GM23248 (cell line): ENCODE measurements at places on chromosomes 11 and 22. TPM values are rescaled to one million over a fixed set of nuclear protein-coding genes. Genes with fewer than 3 reads are reported as not detected.

BTBD18 gene
- not detected in 2 replicates for total RNA-seq

OR51B5 gene
- not detected in 2 replicates for total RNA-seq

GRCh38 chr11:79150966-79151365 lies 289.9 kb downstream of the TENM4 start:
- DNase-seq, result no peak

DNA sequence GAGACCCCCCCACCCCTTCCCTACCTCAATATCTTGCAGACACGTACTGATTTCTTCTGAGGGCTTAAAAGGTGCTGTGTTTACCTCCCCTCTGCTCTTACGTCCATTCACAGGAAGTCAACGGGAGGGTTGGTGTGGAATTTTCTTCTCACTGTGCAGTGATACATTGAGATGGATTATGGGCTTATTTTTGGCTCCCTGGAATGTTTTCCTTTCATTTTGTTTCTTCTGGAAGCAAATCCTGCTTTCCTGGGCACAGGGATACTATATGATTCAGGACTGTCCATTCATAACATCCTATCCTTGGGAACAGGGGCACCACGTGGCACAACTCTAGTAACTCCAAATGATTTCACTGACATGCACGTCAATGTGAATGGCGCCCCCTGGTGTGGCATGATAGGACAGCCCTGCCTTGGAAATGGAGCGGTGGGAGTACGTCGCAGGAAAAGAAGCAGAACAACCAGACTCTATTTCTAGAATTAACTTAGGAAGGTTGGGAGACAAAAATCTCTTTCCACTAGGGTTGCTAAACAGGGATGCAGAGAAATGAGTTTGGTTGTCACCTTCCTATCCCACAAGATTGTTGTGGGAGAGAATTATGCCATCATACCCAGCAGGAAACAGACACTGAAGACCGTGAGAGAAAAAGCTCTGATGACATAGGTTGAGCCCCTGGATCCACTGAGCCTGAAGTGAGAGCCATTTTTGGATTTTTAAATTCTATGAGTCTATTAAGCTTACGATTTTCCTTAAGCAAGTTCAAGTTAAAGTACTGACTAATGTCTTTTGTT lies 146.5 kb upstream of the RAG2 start:
- peak; percentile 78 for DNase-seq

DNA sequence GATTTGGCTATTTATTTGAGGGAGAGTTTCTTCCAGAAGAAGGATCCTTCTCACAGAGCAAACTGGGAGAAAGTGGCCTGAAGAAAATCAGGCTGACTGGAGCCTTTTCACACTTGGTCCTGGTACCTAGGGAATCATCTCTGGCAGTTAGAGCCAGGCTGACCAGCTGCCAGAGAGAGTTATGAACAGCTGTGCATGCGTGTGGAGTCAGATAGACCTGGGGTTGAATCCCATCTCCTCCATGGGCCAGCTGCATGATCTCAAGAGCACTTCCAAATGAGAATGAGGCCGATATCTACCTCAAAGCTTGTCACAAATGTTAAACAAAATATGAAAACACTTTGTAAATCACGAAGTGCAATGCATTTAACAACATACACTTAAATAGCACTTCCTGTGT lies 390.0 kb downstream of the TENM4 start:
- no peak for DNase-seq

SLC5A12 gene
- 0.43 TPM in 1 of 2 replicates, not detected in the other for total RNA-seq

DNA sequence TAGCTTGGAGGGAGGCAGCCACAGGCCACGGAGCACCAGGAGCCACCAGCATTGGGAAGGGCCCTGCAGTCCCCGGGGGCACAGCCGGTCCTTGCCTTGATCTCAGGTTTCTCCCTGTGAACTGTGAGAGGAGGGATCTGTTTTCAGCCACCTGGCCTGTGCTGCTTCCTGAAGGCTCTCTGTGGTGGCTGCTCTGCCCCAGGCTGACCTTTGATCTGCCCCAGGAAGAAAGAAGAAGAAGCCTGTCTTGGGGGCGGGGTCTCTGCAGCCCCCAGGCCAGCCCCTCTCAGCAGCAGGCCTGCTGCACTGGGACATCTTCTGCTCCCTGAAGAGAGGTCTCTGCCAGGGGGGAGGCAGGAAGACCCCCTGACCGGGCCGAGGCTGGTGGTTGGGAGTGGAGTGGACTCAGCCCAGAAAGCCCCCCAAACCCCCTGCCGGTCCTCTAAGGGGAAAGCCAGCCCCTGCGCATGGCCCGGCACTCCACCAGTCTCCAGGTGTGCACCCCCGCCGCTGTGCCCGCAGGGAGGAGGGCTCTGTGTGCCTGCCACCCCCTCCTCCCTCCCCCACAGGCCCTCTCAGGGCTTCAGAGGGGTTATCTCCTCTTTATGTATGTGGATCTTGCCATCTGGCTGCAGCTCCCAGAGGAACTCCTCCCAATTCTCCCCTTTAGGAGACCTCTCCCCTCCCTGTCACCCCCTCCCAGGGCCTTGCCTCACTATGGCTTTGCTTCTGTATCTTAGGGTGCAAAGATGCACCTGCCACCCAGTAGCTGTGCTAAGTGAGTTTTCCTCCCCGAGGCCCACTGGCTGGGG lies 675.3 kb downstream of the BRD1 start:
- no peak for DNase-seq

GRCh38 chr11:106683435-106683834 lies 334.8 kb downstream of the GUCY1A2 start:
- no peak for DNase-seq

RCN1 gene
- total RNA-seq, result 483 and 534 TPM in 2 replicates

DNA sequence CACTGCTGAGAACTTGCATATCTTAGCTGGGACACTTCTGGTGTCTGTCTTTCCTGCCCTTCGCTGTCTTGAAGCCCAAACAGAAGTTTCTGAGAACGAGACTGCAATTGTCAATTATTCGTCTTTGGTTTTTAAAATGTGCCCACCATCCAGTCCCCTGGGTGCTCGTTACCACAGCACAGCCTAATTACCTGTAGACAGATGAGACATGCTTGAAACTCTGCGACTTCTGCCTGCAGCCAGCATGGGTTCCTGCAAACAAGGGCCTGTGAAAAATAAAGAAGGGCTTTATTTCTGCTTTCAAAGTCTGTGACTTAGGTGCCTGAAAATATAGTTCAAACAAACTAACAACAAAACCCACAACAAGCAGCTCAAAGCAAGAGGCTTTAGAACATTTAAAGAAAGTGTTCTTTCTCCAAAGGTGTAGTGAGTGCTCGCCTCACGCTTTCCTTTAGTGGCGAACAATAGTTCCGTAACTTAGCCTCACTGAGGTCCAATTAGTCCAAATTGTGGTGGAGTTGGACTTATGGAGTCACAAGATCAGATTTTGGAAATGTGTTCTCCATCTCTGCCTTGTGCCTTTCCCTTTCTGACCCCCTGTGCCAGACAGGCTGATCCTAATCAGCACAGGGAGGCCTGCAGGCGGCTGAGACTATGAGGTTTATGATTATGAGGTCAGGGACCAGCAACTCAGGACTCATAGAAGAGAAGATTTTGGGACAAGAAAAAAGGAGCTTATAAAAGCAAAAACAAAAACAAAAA lies 20.4 kb upstream of the GRAMD1B start:
- no peak for DNase-seq

NPAS4 gene
- total RNA-seq, result not detected in 2 replicates

DNA sequence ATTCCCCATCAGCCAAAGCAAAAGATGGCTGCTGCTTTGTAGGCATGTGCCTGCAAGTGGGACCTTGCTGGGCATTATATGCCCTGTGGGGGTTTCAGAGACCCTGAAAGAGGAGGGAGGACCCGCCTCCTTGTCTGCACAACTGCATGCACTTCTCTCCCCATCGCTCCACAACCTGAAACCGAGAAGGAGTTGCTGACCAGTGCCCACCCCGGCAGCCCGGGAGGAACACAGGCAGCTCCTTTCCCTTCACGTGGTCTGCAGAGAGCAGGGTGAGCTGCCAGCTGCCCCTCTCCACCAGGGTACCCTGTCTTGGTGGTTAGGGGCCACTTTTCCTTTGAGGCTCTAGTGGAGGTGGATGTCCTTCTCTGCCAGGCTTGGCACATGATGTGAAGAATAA lies 1.4 kb upstream of the TMEM132A start:
- no peak for DNase-seq

DNA sequence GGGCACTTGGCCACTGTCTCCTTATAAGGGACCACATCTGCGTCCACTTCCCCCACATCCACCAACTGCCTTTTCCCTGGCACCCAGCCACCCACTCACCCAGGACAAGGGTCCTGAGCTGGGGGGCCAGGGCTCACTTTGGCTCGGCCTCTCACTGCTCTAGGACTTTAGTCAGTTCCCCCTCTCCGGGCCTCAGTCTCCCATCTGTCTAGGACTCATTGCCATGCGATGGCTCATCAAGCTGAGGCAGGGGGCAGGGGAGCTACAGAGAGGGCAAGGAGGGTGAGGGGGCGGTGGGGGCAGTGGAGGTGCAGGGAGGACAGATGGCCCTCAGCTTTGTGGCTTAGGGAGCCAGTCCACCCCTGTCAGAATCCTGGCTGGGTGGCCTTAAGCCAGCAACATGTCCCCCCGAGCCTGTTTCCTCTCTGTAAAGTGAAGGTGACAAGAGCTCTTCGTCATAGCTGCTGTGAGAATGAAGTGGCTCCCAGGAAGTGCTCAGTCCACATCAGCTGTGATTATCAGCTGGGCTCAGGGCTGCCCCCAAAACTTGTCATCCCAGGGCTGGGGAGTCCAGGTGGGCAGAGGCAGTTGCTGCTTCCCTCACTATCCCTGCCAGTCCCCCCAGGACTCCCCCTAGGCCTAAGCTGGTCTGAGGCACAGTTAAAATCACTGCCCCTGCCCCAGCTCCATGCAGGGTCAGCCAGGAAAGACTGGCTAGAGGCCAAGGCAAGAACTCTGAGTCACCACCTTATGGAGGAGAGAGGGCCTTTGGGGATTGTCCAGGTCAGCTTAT lies 14.9 kb downstream of the RAC2 start:
- DNase-seq, result peak; percentile 85

DNA sequence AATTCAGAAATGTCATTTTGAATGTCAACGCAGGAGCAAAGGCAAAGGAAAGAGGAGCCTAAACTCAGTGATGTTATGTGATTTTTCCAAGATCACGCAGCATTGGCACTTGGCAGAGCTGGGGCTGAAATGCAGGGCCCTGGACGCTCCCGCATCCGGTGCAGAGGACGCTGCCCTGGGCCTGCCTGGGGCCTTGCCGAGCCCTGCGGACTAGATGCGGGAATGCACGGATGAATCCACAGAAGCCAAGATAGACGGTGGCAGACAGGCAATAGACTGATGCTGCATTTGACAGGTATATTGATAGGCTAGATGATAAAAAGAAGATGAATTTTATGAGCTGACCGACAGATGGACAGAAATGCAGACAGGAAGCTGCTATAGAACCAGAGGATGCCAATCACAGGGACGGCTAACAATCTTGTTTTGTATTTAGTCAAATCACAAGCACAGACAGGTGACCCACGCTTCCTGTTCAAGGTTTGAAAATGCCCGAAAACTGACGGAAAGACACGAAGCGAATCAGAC lies 696 bp upstream of the MARK2 start:
- no peak for DNase-seq

DNA sequence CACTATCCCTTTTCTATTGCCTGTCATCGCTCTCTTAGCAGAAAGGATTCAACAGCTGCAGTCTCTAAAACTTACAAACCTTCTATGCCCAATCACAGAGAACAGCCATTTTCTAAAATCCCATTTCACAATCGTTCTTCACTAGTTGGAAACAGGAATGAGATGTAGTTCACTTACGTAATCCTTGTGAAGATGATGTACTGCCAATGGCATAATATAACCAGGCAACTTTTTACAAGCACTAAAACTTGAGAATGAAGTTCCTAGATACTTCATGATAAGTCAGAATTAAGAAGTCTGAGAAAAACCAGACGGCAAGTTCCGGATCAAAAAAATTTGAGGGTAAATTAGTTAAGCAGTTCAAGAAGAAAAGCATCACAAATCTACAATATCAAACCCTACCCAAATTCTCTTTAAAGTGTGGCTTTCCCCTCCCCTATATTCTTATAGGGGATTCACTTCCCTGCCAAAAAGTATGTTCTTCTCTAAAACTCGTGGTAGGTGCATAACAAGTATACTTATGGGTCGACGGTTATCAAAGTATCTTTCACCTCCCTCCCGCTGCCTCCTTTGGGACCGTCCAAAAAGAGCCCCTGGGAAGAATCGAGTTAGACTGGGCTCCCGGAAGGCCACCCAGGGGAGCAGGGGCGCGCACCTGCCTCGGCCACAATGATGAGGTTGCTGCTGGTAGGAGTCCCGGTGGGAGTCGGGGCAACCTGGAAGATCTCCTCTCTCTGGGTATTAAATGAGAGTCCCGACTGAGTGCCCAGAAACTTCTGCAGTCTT lies 666 bp downstream of the MSANTD4 start:
- peak; percentile 70 for DNase-seq

DNA sequence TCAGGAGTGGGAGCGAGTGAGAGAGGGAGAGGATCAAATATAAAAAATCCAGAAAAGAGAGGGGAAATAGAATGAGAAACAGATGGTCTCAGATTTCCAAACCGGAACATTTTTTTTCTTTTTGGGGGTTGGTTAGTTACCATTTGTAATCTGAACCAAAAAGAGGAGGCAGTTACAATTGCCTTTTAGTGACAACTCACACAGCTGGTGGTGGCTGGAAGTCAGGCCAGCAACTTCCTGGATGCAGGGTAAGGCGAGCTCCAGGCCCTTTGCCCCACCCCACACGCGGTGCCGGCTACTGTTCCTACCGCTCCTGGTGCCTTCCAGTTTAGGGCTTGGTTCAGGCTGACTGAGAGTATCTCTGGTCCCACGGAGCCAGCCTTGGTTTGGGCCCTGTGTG lies 21.0 kb upstream of the UBASH3B start:
- peak; percentile 68 for DNase-seq

TRIM48 gene
- not detected in 2 replicates for total RNA-seq

DNA sequence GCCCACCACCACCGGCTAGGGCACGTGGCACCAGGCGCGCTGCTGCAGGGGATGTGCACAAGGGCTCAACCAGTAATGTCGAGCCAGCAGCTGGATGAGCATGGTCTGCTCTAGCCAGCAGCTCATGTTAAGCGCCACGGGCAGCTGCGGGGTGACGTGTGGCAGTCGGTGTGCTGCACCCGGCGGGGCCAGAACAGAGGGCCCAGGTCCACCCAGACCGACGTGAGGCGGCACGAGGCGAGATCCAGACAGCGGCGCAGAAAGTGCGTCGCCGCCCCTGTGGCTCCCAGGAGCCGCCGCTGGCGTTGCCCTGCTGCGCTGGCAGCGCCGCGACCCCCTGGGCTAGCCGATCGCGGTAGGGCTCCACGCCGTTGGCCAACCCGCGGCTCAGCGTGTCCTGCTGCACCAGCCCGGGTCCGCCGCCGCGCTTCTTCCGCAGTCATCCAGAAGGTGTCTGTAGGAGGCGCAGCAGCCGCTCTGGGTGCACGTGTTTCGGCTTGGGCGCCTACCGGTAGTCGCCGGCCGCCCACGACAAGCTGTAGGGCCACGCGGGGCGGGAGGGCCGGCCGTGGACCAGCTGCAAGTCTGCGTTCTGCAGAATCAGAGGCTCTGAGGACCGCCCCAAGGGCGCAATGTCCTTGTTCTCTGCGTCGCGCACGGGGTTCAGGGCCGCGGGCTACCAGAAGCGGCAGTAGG lies 4.6 kb upstream of the GALR3 start:
- DNase-seq, result peak; percentile 84

SYT12 gene
- 2.8 and 3.3 TPM in 2 replicates for total RNA-seq

GRCh38 chr11:117517097-117517496 lies 189.4 kb downstream of the CEP164 start:
- no peak for DNase-seq

GLB1L3 gene
- total RNA-seq, result not detected in 2 replicates

- no peak for DNase-seq
These were observed 12.1 kb upstream of the SIGIRR start for GRCh38 chr11:426851-427250.

- DNase-seq, result no peak
These were observed 26.6 kb upstream of the MYEOV start for GRCh38 chr11:69267395-69267805.
